Vagina (tissue), 2 donors: ENCODE measurements at places on chromosomes 12 and 14.

- DNase-seq, result no peak
These were observed 22.5 kb upstream of the MANSC4 start for GRCh38 chr12:27802511-27802910.

- DNase-seq, result no peak
These were observed 215.5 kb downstream of the C12orf50 start for GRCh38 chr12:87813476-87814234.

DNA sequence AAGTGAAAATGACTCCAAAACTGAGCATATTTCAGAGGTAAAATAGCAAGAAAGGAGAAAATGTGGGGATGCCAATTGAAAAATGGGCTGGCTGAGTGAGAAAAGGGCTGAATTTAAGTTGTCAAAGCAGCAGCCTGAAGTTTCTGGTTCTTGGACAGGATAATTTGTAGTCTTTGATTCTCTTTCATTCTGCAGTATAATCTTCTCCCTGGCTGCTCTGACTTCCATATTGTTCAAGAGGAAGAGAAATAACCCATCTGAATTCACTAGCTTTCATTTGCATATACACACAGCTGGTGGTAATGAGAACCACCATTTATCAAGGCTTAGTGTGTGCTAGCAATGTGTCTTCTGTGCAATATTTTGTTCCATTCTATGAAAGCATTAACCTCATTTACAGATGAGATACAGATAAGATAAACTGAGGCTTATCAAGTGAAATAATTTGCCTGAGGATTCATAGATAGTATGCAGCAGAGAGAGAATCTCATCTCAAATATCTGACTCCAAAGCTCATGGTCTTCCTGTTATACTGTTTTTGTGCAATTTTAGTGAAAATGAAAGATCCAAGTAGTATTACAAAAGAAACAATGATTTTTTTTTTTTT lies 184.2 kb downstream of the TMTC2 start:
- DNase-seq, result no peak

GRCh38 chr12:69679119-69679518 lies 20.0 kb downstream of the BEST3 start:
- DNase-seq, result no peak

GRCh38 chr12:100573292-100574186 lies at the start of gene GAS2L3:
Gene GAS2L3, plus strand, starts transcription at chr12:100573684. Its CDS starts 21,221 bp downstream, at chr12:100594905.
- DNase-seq, result no peak

DNA sequence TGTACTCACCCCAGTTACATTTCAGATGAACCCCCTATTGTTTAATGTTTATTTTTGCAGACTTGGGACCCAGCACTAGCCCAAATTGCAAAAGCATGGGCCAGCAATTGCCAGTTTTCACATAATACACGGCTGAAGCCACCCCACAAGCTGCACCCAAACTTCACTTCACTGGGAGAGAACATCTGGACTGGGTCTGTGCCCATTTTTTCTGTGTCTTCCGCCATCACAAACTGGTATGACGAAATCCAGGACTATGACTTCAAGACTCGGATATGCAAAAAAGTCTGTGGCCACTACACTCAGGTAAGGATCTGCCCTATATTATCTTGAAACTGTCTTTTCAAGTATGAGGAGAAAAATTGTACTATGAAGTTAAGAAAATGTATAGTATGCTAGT lies 1.2 kb downstream of the GLIPR1 start:
- DNase-seq, result no peak

DNA sequence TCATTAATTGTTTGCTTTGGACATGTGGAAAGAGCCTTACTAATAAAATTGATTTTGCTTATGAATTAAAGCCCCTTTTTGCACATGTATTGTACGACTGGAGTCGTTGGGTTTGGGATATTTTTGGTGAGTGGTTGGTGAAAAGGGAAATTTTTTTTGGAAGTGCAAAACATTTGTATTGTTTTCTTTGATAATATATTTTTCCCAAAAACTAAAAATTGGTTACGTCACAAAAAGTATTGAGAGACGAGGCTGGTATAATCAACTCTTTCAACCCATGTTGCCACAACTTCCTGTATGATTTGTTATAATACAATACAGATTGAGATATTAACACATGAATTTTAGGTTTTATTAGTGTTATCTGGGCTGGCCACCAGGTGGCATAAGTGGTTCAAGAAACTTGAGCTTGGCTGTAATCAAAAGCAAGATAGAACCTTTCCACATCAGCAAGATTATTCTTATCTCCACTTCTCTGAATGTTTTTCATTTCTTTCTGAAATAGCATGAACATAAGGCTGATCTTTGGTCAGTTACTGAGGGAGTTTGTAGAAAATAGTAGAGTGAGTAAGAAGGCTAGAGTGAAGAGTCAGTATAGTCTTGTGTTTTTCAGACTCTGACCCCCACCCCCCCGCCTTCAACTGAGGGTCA lies 8.7 kb downstream of the NGDN start:
- DNase-seq, result no peak

- DNase-seq, result no peak
These were observed 136.3 kb downstream of the AEBP2 start for GRCh38 chr12:19575337-19576243.

- peak; percentile 89 for DNase-seq
These were observed 1.1 kb upstream of the PAPLN start for GRCh38 chr14:73236157-73236556.

DNA sequence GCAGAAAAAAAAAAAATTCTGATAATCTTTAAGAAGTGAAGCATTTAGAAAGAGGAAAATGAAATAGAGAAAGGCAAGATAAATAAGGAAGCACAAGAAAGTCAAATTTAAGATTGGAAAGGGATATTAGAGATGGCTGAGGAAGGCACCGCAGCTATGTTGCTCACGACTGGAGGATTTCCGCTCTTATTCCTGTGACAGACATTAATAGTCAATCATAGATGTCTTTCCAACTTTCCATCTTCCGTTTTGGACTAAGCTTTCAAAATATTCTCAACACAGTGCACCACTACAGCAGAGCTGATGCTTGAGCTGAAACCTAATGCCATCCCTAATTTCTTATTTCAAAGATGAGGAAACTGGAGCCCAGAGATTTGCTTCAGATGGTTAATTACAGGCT lies 290.6 kb downstream of the FOXN3 start:
- DNase-seq, result no peak

- no peak for DNase-seq
These were observed 216.7 kb downstream of the FBXL14 start for GRCh38 chr12:1377681-1378080.

DNA sequence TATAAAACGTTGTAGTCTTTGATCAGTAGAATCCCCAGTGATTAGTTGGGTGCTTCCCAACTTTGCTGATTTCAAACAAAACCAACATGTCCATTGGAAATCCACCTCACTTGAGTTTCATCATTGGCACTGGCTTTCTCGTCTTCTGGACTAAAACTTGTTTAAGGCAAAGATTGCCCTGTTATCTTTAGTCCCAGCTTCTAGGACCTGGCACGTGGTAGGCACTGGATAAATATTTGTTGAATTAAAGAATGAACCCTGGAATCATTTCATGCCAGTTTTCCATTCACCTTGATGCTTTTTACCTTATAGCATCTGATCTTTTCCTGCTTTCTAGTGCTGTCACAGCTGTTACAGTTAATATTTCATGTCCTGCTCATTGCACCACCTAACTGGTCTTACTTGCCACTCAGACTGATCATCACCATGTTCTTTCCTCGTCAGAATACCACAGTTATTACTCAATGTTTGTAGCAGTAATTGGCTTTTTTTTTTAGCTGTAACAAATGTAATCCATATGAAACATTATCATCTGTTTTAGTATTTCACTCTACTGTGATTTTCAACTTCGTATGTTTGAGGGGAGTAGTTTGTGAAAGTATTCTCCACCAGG lies 7.3 kb upstream of the C12orf50 start:
- DNase-seq, result no peak

GRCh38 chr12:62792236-62792870 lies 142.6 kb downstream of the PPM1H start:
- DNase-seq, result no peak

GRCh38 chr12:1093166-1093751 lies 102.2 kb downstream of the ERC1 start:
- no peak for DNase-seq

DNA sequence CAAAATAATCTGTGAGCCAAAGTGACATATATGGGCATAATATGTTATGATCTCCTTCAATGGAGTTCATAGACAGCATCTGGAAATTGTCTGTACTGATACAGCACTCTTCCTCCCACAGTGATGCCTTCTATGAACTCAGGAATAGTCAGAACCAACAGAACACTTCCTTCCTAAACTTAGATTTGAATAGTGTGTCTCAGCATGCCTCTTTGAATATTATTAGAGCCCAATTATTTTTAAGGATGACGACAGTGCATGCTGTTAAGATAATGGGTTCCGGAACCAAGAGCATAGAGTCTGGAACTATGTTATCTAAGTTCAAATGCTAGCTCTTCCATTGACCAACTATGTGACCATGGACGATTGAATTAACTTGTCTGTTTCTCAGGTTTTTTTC lies 386.6 kb upstream of the PRICKLE1 start:
- no peak for DNase-seq

GRCh38 chr14:41607966-41608663 lies 1.4 kb downstream of the LRFN5 start:
- DNase-seq, result no peak

DNA sequence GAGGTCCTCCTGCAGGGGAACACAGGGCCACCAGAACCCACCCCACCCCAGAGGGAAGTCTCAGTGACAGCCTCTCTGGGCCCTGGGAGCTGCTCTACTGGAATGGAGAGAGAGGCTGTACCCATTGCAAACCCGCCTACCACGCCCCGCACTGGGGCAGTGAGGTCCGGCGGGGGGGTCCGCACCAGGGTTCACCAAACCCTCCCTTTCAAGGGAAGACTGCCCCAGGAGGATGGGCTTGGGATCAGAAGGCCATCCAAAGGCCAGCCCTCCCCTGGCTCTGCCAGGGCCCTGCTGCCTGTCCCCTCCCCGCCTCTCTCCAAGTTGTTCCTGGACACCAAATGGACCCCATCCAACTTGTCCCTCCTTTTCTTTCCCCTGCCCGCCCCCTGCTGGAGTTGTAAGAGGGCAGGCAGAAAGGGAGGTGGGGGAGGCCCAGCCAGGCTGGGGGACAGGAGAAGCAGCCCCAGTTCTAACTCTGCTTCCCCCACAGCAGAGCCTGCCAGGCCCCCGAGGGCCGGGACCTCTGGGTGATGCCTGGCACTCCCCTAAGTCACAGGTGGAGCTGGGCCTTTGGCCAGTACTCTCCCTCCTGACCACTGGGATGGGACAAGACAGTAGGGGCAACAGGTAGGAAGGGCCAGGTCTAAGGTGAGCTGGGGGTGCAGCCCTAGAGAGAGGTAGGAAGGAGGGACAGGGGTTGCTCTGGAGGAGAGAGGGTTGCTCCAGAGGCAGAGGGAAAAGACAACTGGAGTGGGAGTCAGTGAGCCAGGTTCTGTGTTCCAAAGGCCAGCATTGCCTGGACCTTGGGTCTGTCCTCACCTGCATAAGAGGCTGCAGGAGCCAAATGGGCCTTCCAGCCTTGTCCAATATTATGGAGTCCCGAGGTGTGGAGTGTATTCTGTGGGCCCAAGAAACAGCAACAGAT lies 3.2 kb upstream of the DIO3 start:
- DNase-seq, result no peak

- DNase-seq, result no peak
These were observed 1013.6 kb downstream of the FLRT2 start for GRCh38 chr14:86543521-86543920.

DNA sequence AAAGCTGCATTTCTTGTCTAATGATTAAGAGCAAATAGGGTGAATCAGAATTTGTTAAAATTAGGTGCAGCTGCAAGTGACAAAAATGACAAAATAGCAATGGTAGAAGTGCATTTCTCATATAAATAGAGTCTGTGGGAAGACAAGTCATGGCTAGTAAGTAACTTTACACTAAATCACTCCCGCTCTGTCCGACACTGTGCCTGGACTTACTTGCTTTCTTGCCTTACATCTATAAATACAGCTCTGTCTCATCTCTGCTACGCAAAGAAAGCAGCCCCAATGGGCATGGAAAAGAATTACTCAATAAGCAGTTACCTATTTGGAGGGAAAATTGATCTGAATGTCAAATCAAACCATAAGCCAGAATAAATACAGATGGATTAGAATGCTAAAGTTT lies 245.4 kb upstream of the KRR1 start:
- no peak for DNase-seq

DNA sequence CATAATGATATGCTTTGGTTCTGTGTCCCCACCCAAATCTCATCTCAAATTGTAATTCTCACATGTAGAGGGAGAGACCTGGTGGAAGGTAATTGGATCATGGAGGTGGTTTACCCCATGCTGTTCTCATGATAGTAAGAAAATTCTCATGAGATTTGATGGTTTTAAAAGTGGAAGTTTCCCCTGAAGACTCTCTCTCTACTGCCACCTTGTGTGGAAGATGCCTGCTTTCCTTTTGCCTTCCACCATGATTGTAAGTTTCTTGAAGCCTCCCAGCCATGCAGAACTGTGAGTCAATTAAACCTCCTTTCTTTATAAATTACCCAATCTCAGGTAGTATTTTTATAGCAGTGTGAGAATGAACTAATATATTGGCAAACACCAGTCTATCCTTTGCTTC lies 260.4 kb upstream of the PPFIA2 start:
- no peak for DNase-seq

GRCh38 chr12:115584156-115584555 lies 693.3 kb downstream of the MED13L start:
- no peak for DNase-seq

DNA sequence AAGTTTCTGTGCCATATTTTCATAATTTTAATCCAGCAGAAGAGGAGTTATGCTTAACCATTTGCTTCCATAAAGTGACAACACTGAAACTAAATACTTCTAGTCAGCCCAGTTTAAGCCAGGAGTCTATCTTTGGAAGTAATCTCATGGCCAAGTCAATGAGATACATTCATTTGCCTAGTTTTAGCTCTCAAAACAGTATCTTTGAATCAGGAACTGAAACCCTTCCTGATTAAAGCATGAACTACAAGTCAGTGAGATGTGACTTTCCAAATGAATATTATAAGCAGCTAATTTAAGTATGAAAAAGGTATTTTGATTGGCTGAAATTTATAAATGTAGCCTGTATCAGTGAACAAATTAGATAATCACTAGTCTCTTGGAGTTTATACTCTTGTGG lies 491.5 kb downstream of the SLC6A15 start:
- DNase-seq, result no peak

- DNase-seq, result no peak
These were observed 454.2 kb downstream of the DPF3 start for GRCh38 chr14:72439707-72440106.

GRCh38 chr12:27673101-27673718 lies 23.0 kb upstream of the REP15 start:
- no peak for DNase-seq

- no peak for DNase-seq
These were observed 39.9 kb downstream of the PRPF40B start for GRCh38 chr12:49662998-49663843.

- DNase-seq, result no peak
These were observed 131.1 kb upstream of the VRK1 start for GRCh38 chr14:96666088-96666487.

- DNase-seq, result no peak
These were observed 1.4 kb downstream of the EPS8 start for GRCh38 chr12:15787778-15788177.
